ENCODE measurements at places on chromosomes 5 and 9.

DNA sequence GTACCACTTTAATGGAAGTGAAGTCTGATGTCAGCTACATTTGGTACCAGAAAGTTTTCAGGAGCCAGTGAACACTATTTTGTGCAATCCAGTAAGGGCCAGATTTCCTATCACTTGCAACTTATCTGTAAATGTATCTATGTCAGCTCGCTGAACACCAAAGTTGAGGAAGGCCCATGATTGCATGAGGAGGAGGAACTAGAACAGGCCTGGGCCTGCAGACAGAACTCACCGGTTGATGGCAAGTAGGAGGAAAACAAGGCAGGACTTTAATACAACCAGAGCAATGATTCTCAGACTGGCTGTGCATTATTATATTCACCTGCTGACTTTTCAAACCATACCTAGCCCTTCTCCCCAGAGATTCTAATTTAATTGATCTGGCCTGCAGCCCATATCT lies 540.2 kb downstream of the CETN3 start:
- no peak for DNase-seq

GRCh38 chr9:133577737-133578112 lies 31.5 kb downstream of the FAM163B start:
- DNase-seq = no peak

DNA sequence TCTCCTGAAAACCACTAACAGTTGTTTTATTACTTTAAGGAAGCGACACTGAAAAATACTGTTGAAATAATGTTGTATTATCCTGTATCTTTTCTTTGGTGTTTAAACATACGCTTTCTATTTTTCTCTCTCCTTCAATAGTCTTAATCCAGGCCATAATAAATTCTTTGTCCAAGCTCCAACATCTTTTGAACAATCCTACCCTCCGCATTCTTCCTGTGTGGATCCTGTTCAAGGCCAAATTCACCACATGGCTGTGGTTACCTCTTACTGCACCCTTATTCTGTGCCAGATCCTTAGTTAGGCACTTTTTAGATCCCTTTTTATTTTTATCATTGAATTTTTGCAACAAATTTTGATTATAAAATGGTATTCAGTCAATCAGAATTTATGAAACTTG lies 1691.5 kb downstream of the MAT2B start:
- no peak for DNase-seq

DNA sequence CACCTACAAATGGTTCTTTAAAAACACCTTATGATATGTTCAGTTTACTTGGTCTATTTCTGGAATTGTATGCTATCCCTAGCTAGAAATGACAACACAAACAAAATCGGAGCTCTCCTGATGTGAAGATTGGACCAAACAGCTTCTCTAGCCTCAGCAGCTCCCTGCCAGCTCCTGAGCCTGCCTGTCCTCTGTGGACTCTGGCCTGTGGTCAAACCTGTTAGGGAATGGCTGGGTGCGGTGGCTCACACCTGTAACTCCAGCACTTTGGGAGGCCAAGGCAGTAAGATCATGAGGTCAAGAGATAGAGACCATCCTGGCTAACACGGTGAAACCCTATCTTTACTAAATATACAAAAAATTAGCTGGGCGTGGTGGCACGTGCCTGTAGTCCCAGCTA lies 195.3 kb downstream of the GAS1 start:
- no peak for DNase-seq

GRCh38 chr5:6720561-6720921 lies 7.3 kb downstream of the TENT4A start:
- no peak for DNase-seq

GRCh38 chr9:119005162-119005561 lies 364.1 kb downstream of the BRINP1 start:
- no peak for DNase-seq
